Naive thymus-derived CD8-positive, alpha-beta T cell (primary cell): ENCODE measurements at places on chromosomes 3 and 15.

DNA sequence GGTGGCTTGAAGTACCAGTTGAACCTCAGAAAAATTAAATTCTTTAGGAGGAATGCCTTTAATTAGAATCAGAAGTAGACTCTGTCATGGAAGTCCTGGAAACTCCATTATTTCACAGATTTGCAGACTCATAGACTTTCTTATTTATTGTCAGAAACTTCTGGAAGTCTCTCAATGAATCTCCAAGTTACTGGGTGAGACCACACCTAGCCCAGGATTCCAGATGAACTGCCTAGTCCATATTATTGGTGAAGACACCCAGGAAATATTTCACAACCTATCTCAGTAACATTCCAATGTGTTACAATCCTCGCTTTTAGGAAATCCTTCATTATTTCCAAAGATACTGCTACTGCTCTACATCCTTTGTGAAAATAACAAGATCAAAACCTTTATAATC, 6.5 kb upstream of the THBS1 start:
- no peak for DNase-seq

DNA sequence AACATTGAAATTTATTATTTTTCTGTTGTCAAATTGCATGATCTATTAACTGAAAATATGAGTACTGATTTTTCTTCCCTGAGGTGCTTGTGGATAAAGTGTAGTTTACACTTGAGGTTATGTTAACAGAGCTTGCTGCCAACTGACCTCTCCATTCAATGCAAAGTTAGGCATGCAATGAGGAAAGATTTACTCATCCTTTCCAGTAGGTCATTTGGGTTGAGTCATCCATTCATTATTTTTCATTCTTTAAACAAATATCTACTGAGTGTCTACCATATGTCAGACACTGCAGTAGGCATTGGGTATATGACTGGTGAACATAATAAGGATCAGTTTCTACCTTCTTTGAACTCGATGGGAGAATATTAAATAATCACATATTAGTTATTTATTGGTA, 604.1 kb downstream of the EDEM1 start:
- no peak for DNase-seq

GRCh38 chr3:105085506-105085905, 281.2 kb upstream of the ALCAM start:
- no peak for DNase-seq

DNA sequence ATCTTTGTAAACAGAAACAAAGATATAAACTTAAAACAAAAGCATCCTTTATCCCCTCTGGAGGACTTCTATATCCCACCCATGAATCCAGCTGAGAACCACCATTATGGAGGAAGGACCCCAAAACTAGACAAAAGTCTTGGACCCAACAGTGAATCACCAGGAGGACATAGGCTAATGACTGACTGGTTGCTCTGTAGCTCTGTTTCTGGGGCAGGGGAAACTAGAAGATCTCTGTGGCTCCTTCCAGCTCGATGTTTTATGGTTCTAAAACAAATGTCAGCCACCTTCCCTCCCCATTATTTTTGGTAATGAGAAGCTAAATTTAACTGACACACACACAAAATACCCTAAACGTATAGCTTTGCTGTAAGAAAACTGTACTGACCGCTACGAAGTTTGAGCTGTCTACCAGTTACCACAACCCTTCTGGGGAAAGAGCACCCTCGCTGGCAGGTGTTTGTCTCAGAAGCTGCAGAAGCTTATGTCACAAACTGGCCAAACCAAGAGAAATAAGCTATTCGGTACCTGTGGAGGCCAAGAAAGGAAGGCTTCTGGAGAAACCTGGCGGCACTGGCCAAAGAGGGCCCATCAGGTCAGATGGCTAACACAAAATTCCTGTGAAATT, 36.4 kb downstream of the MB21D2 start:
- no peak for DNase-seq

- DNase-seq: no peak
Observed at GRCh38 chr3:82942041-82942440, 1180.6 kb upstream of the GBE1 start.
